ENCODE measurements at places on chromosomes 11 and 22.

GRCh38 chr11:12240677-12241076 is 130.3 kb downstream of the MICAL2 start:
- no peak for DNase-seq

GRCh38 chr22:42769238-42769573 is 48.5 kb upstream of the A4GALT start:
- no peak for DNase-seq

DNA sequence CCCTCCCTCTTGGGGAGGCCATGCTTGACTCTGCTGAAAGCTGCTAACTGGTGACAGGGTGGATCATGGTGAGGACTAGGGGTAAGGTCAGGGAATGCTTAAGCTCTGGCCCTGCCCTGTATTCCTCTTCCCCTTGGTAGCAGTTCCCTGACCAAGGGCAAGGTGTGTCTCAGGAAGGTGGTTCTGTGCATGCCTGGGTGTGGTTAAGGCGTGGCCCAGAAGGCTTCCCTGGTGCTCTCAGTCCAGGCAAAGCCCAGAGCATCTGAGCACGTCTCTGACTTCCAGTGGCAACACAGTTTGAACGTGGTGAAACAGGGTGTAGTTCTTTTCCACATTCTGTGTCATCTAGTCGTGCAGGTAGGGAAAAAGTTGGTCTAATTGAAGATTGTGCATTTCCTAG is 53.1 kb upstream of the HORMAD2 start:
- no peak for DNase-seq

DNA sequence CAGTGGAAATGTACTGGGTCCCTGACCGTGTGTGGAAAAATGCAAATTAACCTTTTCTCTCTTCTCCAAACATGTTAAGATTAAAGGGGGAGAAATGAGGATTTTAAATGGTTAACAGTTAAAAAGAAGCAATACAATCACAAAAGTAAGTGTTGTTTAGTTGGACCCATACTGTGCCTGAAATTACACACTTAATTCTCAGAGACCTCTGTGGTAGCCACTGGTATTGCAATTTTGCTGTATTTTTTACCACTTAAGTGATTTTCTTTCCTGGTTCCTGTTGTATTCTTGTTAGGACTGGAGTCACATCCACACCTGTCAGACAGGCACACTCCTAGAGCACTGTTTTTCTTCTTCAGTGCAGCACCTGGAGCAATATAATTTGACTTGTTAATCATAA is 179.6 kb upstream of the PDGFD start:
- DNase-seq = no peak

GRCh38 chr11:17585911-17586695 is 39.0 kb downstream of the OTOG start:
- no peak for DNase-seq

- DNase-seq = no peak
These were observed 35.5 kb upstream of the PDGFB start for GRCh38 chr22:39280250-39280649.

DNA sequence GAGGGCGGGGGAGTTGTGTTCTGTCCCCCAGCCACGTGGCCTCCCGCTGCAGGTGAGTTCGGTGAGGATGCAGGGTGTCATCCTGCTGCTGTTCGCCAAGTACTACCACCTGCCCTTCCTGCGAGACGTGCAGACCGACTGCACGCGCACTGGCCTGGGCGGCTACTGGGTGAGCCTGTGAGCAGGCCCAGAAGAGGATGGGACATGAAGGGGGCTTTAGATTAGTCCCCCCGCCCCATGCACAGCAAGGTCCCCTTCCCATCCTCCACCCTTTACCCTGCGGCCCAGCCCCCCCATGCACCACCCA is 4.1 kb downstream of the INPP5J start:
- DNase-seq = no peak

- peak; percentile 10 for DNase-seq
These were observed 195.3 kb downstream of the BRD1 start for GRCh38 chr22:49632199-49633009.

GRCh38 chr22:25643232-25644000 is 78.9 kb downstream of the GRK3 start:
- DNase-seq = no peak

- no peak for DNase-seq
These were observed 57.8 kb downstream of the RBFOX2 start for GRCh38 chr22:35970616-35971455.

- no peak for DNase-seq
These were observed 266.7 kb upstream of the B3GAT1 start for GRCh38 chr11:134678744-134679143.

DNA sequence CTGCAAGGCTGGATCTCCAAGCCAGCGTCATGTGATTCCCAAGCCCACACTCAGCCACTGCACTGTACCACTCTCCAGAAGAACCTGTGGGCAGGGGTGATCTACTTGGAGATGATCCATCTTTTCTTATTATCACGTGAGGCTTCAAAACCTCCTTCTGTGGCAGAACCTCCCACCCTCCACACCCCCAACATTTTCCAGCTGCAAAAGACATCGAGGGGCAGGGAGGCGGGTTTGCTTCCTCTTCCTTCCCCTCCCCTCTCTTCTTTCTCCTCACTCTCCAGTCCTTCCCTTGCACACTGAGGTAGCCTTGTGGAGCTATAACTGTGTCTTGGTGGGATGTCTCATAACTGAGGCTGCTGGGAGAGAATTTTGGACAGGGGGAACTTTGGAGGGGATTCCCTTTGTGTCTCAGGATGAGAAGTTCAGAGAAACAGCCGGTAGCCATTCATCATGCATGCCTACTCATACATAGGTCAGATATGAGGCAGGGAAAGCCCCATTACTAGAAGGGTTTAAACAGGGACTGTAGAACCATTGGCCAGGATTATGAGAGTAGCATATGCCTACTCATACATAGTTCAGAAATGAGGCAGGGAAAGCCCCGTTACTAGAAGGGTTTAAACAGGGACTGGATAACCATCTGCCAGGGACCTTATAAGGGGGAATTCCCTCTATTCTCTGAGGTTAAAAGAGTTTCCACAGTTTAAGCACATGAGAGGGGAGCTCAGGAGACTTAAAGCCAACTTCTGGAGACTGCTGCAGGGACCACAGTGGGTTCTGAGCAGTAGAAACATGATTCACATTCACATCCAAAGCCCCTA is 420.7 kb upstream of the CADM1 start:
- no peak for DNase-seq

GRCh38 chr11:11968511-11969280 is 39.7 kb downstream of the DKK3 start:
- no peak for DNase-seq

DNA sequence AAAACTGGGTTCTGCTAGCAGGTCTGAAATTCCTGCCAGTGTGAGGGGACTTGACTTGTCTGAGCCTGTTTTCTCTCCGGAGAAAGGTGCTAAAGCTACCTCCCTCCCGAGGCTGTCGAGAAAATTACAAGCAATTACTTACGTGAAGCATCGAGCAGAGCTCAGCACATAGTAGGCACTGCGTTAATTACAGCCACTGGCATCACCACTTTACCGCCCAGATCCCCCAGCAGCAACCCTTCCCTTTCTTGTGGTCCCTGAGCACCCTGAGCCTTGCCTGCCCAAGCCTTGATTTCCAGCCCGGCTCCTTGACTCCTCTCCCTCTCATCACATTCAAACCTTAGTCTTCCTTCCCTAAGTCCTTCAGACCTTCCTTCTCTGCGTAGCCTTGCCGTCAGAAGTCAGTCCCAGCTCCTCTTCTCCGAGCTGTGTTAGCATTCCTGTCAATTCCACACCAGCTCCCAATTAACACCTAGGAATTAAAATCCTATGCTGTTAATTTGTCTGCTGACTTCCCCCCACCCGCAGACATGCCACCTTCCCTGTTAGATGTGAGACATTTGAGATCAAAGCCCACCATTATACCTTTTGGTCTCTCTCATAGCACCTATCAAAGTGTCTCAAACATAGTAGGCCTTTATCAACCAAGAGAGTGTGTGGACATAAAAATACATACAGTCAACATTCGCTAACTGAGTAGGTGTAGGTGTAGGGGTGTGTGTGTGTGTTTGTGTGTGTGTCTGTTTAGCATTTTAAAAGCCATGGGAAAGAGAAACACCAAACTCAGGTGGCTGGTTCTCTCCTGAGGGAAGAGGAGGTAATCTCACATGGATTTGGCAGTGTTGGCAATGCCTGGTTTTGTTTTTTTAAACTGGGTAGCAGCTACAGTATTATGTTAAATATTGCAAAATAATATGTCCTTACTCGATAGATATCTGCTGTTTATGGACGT is 2.8 kb upstream of the KCNJ5 start:
- DNase-seq = no peak

DNA sequence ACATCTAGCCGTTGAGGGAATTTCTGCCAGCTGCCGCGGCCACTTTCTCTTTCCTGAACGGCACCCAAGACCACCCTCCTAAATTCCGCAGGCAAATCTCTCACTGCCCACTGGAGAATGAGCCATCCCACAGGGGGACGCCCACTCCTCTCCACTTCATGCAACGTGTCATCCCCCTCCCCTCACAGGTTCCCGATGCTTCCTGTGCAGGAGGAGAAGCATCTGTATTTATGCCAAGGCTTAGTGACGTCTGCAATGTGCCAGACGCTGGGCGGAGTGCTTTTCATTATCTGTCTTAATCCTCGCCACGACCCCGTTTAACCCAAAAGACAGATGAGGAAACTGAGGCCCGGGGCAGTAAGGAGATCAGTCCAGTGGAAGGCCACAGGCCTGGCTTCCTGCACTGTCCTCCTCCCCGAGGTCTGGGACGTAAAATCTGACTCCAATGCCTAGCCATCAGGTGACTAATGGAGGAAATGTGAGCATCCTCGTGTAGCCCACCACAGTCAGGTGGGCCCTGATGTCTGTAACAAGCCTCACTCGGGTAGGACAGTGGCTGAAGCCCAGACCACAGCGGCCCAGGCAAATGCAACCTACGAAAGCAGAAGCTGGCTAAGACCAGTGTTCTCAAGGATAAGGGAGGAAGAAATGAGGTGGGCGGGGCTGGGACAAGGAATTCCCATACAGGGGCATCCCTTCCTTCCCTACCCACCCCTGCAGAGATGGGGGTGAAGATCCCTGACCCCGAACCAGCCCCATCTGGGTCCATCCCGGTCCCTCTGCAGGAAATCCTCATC is 23.1 kb downstream of the MN1 start:
- no peak for DNase-seq

DNA sequence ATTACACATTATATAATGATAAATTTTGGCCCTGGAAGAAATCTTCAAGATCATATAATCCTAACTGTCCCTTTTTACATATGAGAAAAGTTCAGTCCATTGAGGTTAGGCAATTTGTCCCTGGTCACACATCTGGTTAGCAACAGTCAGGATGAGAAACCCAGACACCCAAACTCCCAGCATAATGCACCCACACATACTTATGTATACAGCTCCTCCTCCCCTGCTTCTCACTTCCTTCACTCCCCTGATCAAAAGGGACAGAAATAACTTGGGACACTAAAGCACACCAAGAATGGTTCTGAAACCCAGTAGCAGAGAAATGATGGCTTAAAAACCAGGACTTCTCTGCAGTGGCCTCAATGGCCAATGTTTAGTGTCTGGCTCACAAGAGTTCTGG is 11.1 kb downstream of the NUMA1 start:
- DNase-seq = no peak

- no peak for DNase-seq
These were observed 965 bp downstream of the OR9Q1 start for GRCh38 chr11:58024601-58025091.

DNA sequence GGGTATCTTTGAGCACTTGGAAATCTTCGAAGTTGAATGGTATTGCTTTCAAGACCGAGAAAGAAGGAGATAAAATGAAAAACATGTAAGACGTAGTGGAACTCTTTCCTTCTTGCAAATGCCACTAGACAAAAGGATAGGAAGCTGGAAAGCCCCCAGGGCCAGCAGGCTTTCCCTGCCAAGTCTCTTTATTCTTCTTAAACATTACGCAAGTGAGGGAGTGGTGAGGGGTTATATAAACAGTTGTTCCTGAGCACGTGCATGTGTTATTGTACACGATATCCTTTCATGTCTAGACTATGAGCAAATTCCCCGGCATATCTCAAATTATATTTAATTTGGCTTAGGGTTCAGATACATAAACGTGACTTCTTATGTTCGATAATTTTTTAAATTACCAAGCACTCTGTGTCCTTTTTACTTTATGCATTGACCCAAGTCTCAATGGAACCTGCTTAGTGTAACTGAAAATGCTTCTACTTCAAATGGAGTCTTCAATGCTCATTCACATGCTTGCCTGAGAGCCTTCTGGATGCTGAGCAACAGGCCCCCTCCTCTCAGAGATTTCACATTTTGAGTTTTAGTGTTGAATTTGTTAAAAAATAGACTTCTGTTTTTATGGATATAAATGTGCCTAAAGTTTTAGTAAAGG is 59.0 kb downstream of the PPP2R1B start:
- DNase-seq = peak; percentile 82

DNA sequence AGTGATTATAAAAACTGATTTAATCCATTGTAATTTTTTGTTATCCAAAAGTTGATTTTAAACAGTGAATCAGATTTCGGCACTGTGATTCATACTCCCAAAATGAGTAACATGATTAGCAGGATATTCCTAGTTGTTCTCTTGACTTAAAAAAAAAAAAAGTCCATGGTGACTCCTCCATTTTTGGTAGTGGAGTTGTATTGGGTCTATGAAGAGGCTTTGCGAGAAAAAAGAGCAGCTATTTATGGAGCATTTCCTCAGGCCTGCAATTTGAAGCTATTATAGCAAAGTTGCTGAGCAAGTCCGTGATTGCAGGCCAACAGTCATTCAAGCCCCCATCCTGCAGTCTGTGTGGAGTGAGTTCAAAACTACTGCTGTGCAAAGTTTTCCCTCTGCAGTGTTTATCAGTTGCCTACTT is 28.8 kb downstream of the YAP1 start:
- no peak for DNase-seq

DNA sequence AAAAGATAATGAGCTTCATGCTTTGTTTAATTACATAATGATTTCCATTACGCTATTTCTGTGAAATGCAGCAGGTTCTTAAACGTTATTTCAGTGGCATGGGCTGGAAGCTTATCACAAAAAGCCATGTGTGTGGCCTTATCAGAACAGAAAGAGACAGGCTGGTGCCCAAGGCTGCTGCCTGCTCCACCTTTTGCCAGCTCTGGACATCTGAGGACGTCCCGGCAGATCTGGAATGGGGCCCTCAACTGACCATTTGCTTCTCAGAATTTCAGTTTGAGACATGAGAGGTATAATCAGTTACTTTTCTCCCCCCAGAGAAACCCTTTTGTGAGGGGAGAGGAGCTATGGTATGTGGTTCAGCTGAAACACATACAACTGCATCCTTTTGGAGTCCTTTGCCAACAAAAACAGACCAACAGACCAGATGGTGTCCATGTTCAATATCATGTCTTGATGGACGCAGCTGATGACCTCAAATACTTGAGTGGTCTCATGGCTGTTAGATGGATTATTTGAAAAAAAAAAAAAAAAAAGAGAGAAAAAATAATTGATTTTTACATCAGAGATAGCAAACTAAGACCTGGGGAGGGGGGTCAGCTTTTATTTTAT is 8.6 kb downstream of the CDPF1 start:
- DNase-seq = no peak

- DNase-seq = no peak
These were observed 85.8 kb downstream of the TRMU start for GRCh38 chr22:46421267-46421666.
